Coronary artery (tissue), 2 donors: ENCODE measurements at places on chromosomes 12 and 14.

GRCh38 chr12:94561943-94562411 lies 88.4 kb downstream of the TMCC3 start:
- DNase-seq = no peak

DNA sequence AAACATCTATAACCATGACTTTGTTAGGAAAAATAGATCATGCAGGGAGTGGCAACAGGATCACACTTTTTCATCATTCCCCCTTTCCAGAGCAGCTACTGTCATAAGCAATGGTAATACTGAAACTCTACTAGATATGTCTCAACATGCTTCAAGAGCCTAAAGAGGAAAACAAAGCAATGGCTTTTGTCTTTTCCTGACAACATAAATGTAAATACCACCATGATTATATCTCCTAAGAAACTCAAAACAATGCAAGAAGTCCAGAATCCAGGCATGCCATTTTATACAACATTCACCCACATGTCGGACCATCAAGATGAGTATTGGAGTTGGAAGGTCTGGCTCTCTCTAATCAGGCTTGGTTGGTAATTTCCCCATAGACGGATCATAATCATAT lies 78.7 kb downstream of the KIF21A start:
- no peak for DNase-seq

GRCh38 chr12:4177262-4177661 lies 96.3 kb upstream of the CCND2 start:
- no peak for DNase-seq

DNA sequence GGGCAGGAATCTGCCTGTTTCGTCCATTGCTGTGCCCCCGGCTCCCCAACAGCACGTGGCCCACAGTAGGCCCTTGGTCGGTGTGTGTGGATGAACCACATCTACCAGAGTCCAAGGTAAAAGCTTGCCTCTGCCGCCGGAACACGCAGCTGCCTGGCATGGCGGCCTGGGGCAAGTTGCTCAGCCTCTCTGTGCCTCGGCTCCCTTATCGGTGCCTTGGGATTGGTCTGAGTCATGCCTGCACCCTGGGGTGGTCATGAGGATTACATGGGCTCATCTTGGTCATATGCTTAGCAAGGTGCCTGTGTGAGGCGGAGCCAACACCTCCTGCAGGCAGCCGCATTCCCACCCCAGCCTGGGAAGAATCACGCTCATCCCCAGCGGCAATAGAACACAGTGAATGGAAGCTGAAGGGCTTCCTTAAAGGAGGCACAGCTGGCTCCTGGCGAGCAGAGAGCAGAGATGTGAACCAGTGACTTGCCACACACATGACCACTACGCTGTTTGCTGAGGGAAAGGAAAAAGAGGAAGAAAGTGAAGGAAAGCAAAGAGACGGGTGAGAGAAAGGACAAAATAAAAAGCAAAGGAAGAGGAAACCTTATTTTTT lies 5.5 kb upstream of the SCARB1 start:
- DNase-seq = no peak
